ENCODE measurements at places on chromosomes 1 and 21. TPM values are rescaled to one million over a fixed set of nuclear protein-coding genes. Genes with fewer than 3 reads are reported as not detected.

The IFFO2 gene
- total RNA-seq, result 5.0 TPM

- DNase-seq, result no peak
Observed at GRCh38 chr1:184759651-184760050, 5.0 kb upstream of the EDEM3 start.

The GORAB gene
- 10.0 TPM for total RNA-seq

DNA sequence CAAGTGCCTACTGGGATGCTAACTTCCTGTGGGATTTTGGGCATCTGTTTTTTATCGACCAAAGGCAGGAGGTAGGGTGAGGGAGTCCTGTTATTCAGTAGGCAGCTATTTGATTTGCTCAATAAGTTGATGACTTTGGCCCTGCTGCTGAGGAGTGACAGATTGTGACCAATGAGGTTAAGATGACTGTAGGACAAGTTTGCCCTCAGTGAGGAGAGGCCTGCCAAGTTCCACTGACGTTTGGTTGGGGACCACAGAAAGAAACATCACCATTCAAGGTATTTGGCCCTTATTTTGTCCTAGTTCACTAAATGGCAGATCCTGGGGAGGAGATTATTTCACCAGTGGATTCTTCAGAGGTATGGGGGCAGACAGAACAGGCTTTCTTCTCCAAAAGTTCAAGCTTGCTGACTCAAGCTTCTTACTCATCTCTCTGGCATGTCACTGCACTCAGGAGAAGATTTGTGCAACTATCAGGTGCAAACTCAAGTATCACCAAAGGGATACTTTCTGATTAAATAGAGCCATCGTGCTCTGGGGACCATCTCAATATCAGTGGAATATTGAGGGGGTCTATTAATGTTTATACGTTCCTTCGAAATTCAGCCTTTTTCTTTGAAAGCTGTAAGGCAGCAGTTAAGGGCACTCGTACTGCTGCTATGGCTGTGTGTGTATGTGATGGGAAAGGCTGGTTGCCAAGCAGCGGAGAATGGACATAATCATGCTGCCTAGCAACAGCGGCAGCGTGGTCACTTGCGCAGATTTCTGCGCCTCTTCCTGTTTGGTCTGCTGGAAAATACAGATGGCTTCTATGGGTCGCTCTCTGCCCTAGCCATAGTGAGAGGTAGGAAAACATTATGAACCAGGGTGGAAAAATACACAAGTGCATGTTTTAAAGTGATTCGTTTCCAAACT, 78.7 kb downstream of the PBX1 start:
- DNase-seq, result peak; percentile 72

The MYBPH gene
- not detected for total RNA-seq

The PLA2G2D gene
- not detected for total RNA-seq

- no peak for DNase-seq
Observed at GRCh38 chr21:33856893-33857527, 58.6 kb downstream of the ATP5PO start.

GRCh38 chr1:36673202-36673601, 190.5 kb upstream of the CSF3R start:
- DNase-seq, result no peak

- no peak for DNase-seq
Observed at GRCh38 chr21:41059871-41060270, 108.1 kb upstream of the BACE2 start.

DNA sequence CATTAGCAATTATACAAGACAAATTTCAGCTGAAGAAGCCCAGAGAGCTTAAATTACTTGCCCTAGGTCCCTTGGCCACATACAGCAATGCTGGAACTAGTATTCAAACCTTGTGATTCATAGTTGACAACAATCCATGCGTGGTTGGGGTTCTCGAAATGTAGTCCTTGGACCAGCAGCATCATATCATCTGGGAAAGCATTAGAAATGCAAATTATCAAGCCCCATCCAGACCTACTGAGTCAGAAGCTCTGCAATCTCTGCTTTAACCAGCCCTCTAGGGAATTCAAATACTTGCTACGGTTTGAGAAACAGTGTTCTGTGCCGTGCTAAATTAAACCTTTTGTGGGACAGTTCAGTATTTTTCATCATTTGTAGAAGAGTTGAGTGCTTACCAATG, 65.1 kb downstream of the CLIC6 start:
- DNase-seq, result no peak

The ADGRL4 gene
- total RNA-seq, result 21.2 TPM

GRCh38 chr1:183635099-183635605, 431 bp downstream of the ARPC5 start:
- DNase-seq, result peak; percentile 55

The C1orf116 gene
- 2.0 TPM for total RNA-seq

- no peak for DNase-seq
Observed at GRCh38 chr1:31164291-31164690, 75.4 kb downstream of the NKAIN1 start.

Data from left ventricle myocardium superior (tissue), 1 donor.